Bronchial epithelial cell (primary cell): ENCODE measurements at places on chromosomes 5 and 9.

GRCh38 chr9:93810028-93810971 is 144.9 kb downstream of the BARX1 start:
- DNase-seq: no peak

- no peak for DNase-seq
Measured at GRCh38 chr9:1875921-1876448, 139.2 kb upstream of the SMARCA2 start.

DNA sequence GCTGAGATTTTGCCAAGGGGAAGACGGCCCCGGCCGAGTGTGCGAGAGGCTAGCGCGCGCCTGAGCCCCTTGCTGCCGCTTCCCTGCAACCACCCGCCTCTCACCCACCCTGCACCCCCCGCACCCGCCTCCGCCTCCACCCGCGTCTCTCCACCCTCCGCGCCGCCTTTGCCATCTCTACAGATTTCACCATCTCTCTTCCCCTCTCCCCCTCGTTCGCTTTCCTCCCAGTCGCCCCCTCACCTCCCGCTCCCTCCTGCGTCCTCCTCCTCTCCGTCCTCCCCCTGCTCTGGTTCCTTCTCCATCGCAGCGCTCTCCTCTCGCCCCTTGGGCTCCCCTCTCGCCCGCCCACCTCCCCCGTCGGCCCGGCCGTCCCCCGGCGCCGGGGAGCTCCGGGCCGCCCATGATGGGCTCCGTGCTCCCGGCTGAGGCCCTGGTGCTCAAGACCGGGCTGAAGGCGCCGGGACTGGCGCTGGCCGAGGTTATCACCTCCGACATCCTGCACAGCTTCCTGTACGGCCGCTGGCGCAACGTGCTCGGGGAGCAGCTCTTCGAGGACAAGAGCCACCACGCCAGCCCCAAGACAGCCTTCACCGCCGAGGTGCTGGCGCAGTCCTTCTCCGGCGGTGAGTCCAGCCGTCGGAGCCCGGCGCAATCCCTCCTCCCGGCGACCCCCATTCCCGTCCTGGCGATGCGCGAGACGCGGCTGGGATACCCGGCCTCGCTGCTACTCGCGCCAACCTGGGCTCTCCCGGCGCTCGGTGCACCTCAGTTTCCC is at the start of gene PRDM12:
PRDM12 (plus strand) TSS at position 344 of the 778 bp plus-strand sequence; CDS start at position 404, 60 bp downstream.
- DNase-seq: no peak

DNA sequence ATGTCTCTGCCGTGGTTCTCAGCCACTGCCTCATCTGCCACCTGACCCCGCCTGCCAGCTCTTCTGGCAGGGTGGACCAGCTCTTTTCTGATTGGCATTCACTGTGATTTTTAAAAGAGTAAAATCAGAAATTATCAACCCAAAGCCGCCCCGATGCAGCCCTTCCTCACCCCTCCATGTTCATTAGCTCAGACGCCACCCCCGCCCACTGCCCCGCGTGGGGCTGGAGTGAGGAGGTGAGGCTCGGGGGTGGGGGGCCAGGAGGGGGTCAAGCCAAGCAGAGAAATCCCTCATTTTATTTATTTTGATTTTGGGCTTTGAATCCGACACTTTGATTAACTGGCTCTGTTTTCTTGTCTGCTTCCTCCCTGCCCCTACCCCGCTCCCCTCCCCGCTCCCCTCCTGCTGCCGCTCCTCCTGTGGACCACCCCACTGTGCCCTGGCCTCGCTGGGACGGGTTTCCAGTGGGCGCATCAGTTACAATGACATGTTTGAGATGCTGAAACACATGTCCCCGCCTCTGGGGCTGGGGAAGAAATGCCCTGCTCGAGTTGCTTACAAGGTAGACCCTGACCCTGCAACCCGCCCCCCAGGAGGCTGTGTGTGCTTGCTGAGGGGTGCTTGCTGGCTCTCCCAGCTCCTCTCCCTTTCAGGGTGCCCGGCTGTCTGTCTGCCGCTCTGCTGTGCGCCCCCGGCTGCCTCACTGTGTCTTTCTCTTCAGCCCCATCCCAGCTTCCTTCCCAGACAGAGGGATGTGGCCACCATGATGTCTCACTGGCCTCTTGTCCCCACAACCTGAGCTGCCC is 224.9 kb downstream of the CACNA1B start:
- no peak for DNase-seq

GRCh38 chr9:117672369-117672768 is 31.8 kb upstream of the TLR4 start:
- DNase-seq: peak; percentile 82

DNA sequence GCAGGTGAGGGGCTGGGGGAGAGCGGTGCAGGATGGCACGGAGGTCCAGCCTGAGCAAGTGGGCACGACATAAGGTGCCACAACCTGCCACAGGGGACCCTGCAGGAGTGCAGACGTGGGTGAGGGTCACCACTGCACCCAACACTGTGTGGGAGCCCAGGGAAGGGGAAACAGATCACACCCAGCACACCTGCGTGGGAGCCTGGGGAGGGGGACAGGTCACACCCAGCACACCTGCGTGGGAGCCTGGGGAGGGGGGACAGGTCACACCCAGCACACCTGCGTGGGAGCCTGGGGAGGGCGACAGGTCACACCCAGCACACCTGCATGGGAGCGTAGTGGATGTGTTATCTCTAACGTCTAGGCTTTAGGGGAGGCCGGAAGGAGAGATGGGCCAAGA is 47.4 kb upstream of the CLPTM1L start:
- DNase-seq: no peak

- no peak for DNase-seq
Measured at GRCh38 chr5:56659971-56660370, 155.4 kb upstream of the MAP3K1 start.

DNA sequence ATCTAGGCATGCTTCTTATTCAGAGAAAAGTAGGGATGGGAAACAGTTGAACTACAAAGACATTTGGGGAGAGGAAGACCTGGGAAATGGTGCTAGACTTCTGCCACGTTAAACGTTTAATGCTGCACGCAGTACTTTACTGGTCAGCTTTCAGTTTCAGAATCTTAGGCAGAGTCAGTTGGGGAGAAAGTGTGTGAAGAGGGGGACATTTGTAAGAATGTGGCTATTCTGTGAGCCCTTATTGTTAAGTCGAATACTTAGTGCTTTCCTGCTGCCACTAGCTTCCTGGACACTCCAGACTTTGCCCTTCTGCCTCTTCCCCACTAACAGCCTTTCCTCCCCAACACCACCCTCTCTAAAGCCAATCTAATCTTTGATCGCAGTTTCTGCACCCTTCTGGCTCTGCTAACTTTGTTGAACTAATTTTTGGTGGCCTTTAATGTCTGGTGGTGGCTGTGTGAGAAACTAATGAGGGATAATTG is 6.1 kb downstream of the CYSTM1 start:
- DNase-seq: no peak

- no peak for DNase-seq
Measured at GRCh38 chr5:17893026-17893635, 258.9 kb downstream of the TAF11L14 start.

- DNase-seq: peak; percentile 53
Measured at GRCh38 chr9:89436963-89437625, 60.8 kb downstream of the SEMA4D start.

GRCh38 chr9:135198586-135199285 is 111.3 kb downstream of the OLFM1 start:
- DNase-seq: no peak

DNA sequence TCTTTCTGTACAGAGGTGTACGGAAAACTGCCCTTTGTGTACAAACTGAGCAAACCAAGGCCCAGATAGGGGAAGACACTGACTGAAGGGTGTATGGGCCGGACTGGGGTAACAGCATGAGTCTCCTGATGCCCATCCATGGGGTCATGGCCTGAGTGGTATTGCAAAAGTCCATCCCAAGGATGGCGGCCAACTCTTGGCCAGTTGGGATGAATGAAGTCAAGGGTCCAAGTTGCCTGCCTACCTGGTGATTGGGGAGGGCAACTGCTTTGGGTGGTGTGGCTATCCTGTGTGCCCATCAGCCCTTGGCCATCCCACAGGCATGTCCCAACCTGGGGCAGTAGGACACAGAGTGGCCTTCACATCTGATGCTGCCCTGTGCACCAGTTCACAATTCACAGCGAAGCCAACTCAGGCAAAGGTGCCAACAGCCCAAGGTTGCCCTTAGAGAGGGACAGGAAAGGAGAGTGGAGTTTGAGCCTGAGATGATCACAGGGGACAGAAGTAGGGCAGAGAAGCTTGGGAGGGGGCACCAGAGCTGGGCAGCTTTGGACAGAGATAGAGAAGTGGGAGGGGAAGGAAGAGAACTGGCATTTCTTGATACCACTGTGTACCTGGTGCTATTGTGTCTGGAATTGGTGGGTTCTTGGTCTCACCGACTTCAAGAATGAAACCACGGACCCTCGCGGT is 46.6 kb downstream of the COL15A1 start:
- DNase-seq: no peak

- peak; percentile 33 for DNase-seq
Measured at GRCh38 chr5:100900142-100900795, 2.8 kb downstream of the ST8SIA4 start.

DNA sequence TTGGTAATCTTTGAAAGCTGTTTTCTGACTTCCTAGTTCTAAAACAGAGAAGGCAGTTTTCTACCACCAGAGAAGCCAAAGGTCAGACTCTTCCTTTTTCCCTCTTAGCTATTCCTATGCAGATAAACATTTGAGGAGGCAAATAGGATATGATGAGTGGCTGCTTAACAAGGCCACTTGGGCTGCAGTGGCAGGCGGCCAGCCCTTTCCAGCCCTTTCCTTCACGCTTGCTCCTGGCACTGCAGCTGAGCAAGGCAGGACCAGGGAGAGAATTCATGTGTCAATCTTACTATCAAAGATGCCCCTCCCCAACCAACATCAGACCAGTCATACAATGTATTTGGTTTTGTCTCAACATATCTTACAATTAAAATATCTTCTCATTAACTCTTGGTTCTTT is 36.8 kb upstream of the RNF38 start:
- no peak for DNase-seq

DNA sequence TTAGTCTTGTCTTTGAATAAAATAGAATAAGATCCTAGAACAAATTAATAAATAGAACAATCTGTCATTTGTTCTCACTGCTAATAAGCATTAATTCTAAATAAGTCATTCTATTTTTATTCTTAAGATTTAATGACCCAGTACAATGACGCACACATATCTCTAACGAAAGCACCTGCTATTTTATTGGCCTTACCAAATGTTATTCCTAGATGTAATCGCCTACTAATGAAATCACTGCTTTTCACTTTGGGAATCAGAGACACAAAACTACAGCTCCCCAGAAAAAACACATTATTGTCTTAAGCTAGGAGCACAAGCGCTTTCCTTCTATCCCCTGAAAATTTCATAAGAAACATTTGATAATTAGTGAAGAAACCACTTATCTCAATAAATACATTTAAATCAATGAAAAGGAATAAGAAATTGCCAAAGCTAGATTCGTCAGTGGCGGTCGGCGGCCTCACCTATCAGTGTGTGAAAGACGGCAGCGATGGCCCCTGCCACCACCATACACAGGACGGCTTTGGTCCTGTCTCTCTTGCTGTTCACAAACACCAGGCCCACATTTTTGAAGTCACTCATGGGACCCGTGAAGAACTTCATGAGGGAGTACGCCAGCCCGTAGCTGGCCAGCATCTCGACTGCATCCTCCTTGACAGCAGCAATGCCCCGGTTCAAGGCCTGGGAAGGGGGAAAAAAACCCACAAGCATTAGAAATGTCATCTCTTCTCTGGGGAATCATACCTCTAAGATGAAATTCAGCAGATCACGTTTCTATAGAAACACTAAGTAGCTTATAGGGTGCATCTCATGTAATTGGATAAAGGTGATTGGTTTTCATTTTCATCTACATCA is 102.8 kb downstream of the ANKH start:
- DNase-seq: no peak

DNA sequence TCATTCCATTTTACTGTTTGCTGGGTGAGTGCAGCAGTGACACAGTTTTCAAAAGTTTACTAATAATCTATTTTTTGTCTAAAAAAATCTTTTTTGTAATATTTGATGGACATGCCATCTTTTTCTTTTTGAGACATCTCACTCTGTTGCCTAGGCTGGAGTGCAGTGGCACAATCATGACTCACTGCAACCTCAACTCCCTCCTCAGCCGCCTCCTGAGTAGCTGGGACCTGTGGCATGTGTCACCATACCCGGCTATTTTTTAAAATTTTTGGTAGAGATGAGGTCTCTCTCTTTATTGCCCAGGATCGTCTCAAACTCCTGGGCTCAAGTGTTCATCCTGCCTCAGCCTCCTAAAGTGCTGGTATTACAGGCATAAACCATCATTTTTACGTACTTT is 86.0 kb downstream of the KDM4C start:
- DNase-seq: no peak

DNA sequence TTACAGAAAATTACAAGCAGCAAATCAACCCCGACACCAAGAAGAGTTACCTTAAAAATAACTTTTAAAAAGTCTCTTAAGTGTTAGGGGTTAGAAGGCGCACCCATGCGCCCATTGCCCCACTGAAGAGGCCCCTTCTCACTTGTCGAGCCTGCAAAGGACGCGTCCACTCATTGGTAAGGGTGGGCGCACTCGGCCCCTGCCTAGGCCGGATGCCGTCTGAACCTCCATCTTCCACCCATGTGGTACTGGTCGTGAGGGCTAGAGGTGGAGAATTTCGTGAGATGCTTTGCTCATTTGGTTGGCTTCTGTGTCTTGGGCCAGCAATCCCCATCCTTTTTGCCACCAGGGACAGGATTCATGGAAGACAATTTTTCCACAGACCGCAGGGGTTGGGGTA is 27.5 kb upstream of the LRRC14B start:
- no peak for DNase-seq

- no peak for DNase-seq
Measured at GRCh38 chr5:32754284-32754683, 43.2 kb downstream of the NPR3 start.

DNA sequence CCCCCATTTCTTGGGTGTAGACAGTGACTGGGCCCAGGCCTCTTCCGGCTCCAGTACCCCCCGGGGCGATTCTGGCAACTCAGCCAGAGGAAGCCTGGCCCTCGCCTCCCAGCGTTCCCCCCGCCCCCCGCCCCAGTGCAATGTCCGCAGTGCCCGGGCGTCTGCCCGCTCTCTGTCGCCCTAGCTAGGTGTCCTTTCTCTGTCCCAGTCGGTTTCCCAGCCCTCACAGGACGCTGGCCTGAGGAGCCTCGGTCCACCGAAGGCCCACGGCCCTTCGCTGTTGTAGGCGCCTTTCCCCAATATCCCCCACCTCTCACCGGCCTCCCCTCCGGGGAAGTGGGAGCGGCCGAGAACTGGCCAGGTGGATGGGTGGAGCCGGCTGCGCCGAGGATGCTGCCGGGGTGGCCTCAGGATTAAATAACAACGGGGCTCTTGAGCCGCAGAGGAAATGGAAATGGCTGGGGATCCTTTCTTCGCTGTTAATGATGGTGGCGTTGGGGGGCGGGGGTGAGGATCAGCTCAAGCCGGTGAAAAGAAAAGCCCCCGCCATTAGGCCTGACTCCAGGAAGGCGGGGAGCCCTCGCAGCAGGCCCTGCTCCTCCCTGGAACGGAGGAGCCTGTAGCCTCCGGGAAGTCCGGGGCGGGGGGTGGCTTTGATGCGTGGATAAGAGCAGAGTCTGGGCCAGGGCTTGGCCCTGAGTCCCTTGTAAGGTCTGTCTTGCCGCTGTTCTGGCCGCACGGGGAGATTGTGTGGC is 1.1 kb upstream of the SPRY4 start:
- no peak for DNase-seq

- DNase-seq: no peak
Measured at GRCh38 chr9:128081056-128081455, 13.0 kb downstream of the SLC25A25 start.
